Activated CD4-positive, CD25-positive, alpha-beta regulatory T cell treated with anti-CD3 and anti-CD28 coated beads, Interleukin-2, amount 50 U/mL, for 16 hours (primary cell): ENCODE measurements at places on chromosomes 11 and 22.
A peak's percentile ranks its signal among the peaks of the same experiment; 100 is the strongest.

DNA sequence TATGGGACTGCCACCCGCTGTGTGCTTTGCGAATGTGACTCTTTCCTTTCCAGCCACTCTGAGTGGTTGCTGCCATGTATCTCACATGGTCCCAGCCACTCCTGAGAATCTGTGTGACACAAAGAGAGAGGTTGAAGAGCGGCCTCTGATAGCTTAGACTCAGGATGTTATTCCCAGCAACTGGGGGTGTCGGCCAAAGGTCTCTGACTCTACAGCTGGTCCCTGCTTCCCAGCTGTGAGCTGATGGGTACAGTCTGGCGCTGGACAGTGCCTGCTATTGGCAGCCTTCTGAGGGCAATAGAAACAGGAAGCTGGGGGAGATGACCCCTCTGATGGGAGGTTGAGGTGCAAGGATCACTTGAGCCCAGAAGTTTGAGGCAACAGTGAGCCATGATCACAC is 105.1 kb downstream of the RRAS2 start:
- DNase-seq: no peak

DNA sequence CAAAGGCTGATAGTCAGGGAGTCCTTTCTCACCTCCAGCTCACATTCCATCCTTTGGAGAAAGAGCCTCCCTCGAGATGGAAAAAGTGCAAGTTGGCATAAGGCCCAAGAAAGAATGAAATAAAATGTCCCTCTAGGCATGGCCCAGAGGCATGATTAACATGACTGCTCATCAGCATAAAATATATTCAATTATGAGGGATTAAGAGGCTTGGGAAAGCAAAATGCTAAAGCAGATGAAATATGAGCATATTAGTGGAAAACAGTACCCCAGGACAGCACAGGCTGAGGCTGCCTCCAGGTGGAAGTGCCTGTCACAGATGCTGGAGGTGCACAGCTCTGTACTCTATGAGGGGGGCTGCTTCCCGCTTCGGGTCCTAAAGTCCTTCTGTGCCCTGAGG is 347.8 kb upstream of the PLET1 start:
- no peak for DNase-seq

GRCh38 chr11:101816613-101817012 is 98.2 kb upstream of the CEP126 start:
- DNase-seq: no peak

DNA sequence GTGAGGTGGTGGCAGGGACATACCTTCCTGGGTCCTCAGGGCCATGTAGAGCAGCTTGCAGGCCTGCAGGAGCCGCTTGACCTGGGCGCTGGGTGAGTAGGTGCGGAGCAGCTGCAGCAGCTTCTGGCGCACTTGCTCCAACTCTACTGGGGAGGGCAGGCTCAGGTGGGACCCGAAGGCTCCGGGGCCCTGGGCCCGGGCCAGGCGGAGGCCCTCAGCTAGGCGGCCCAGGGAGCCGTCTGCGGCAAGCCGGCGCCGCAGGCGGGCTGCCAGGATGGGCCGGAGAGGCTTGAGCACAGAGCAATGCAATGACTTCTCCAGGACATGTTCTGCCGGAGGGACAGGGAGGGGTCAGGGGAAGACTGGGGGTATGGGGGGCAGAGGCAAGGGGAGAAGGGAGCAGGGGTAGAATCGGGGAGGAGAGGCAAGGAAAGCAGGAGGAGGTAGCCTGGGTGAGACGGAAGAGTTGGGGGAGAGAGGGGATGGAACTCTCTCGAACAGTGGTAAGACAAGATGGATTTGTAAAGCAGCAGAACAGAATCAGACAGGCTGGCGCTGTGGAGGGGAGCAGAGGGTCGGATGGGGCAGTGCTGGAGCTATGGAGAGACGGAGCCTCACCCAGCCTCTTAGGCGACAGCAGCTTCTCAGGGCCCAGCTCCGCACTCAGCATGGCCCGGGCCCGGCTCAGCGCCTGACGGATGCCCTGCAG is 2.2 kb downstream of the RIN1 start:
- no peak for DNase-seq

- DNase-seq: no peak
Measured at GRCh38 chr11:76640501-76640900, 30.0 kb downstream of the LRRC32 start.

DNA sequence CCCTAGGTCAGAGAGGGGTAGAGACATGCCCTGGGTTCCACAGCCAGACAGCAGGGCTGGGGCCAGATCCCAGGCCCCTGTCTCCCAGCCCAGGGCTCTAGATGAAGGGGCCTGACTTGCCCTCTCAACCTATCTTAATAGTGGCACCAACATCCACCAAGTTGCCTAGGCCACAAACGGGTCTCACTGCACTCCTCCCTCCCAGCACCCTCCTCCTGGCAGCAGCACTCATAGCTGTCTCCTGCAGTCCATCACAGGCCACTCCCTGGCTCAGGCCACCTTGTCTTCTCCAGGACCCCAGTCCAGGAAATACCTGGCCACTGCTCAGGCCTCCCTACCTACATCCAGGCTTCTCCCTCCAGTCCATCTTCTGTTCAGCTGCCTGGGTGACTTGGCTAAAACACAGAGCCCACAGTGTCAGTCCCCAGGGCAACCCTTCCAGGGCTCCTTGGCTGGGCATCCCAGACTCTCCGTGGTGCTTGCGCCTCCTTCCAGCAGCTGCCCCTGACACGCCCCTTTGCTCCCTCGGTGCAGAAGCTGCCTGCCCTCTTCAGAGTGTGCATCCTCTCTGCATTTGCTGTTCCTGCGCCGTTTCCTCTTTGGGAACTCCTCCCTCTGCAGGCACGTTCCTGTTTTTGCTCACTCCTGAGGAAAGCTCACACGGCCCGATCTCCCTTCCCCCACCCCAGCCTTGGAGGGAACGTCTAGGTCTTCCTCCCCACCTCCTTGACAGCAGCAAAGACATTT is 40.5 kb downstream of the LRRC32 start:
- DNase-seq: no peak

GRCh38 chr22:38953577-38954413 is 3.6 kb upstream of the APOBEC3A start:
- DNase-seq: peak; percentile 46

GRCh38 chr11:45105233-45105983 is 41.0 kb upstream of the PRDM11 start:
- peak; percentile 37 for DNase-seq

DNA sequence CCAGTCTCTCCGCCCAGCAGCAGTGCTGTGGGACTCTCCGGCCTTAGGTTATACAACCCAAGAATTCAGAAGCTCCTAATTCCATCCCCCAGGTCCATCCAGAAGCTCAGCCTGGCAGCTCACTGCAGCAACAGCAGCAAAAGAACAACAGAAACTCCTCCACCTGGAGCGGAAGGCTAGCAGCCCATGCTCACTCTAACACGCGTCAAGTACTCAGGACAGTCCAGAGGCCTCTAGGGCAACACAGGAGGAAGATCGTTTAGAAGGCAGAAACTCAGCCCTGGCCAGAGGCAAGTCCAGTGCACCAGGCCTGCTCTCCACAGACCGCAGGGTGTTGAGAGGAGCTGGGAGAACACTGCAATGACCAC is 17.1 kb downstream of the PLA2G6 start:
- DNase-seq: no peak

DNA sequence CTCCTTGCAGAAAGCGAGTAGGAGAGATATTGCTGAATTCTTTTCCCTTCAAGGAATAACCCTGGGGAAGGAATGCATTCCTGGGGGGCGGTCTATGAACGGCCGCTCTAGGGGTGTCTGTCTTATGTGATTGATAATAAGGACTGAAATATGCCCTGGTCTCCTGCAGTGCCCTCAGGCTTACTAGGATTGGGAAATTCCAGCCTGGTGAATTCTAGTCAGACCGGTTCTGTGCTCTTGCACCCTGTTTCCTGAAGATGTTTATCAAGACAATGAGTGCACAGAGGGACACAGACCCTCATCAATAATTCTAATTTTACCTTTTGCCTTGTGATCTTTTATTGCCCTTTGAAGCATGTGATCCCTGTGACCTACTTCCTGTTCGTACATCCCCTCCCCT is 140.7 kb downstream of the LUZP2 start:
- no peak for DNase-seq

DNA sequence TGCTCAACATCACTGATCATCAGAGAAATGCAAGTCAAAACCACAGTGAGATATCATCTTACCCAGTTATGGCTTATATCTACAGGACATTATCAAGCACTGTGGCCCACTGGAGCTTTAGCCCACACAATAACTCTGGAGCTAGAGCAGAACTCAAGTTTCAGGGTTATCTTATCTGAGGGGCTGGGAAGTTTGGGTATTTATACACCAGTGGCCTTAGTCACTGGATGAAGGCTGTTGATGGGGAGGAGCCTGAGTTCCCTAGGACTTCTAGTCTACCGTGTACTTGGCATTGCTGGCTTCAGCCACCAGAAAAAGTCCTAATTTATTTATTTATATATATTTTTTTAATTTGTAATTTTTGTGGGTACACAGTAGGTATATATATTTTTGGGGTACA is 19.3 kb downstream of the HSD17B12 start:
- no peak for DNase-seq

DNA sequence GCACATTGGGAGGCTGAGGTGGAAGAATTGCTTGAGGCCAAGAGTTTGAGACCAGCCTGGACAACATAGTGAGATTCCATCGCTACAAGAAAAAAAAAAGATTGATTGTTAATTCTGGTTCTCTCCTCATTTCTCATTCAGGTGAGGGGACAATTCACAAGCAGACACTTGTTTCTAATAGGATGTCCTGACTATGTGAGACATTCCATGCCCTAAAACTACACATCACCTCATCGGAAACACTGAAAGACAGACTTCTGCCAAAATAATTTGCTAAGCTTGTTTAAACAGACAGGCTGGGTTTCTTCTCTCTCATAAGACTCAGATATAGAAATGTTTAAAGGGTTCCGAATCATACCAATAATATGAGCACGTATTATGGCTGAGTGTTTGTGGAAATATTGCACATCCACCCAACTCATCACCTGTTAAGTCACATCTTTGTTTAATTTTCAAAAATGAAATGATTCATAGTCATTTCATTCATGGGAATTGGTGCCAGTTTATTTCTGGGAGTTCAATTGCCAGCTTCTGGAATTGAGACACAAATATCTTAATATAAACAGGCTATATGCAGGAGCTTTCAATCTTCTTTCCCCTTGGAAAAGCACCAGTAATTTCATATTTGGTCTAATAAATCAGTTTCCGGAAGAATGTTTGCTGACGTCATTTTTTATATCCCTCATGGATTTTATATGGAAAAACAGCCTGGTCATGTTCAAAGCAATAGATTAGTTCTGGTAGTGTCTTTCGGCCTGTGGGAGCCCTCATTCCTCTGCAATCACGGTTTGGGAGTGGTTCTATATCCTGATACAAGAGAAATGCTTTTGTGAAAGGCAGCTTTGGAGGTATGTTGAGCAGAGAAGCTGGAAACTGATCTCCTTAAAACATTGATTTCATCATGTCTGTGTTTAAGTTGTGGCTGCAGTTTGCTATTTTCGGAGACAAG is 87.0 kb downstream of the BDNF start:
- no peak for DNase-seq

DNA sequence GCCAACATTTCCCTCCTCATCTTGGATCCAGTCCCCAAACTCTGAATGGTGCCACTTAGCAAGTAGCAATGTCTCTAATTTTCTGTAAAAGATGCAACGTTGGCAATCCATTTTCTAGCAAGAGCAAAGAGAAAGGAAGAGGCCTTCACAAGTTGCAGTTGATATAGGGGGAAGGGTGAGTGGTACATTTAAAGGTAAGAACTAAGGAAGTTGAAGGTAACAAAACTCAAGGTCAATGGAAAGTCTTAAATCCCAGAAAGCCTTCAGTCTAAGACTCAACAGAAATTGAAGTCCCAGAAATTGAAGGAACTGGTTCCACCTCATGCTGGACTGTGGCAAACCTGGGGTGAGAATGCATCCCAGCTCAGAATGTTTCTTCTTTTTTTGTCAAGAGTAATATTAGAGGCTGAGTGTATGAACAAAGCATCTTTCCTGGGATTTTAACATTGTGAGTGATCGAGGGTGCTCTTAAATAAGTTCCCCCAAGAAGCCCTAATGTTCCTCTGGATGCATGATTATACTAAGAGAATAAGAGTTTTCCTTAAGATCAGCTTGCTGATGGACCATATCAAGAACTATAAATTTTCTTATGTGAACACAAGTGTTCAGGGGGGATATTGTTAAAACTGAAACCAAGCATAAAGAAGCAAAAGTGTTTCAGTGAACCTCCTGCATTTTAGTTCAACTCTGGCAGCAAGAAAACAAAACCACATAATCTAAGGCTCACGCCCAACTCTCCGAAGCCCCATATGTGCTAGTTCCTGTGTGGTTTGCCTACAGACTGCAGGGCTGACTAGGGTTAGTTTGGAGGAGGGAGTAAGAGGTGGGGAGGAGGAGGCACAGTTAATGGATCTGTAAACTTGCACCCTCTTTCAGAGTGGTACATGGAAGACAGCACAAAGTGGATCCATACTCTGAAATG is at the start of gene GRAP2:
GRAP2 (plus strand) TSS at position 779 of the 922 bp plus-strand sequence. CDS start 46,023 bp downstream, outside the sequence.
- peak; percentile 50 for DNase-seq

GRCh38 chr11:1060852-1061616 is 13.6 kb upstream of the MUC2 start:
- DNase-seq: no peak

DNA sequence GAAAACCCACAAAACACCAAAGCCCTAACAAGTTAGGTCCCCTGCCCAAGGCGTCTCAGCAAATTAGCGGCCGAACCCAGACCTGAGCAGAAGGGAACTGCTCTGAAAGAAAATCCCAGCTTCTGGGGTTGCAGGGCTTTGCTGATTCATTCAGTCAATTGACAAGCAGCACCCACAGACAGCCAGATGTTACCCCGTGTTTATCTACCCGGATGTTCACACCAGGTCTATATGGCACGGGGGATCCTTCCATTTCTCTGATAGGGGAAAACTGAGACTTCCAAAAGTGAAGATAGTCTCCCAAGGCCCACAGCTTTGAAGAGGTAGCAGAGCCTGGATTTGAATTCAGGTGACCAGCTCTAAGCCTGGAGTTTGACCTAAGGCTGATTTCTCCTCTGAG is 14.0 kb upstream of the OAF start:
- no peak for DNase-seq

- DNase-seq: no peak
Measured at GRCh38 chr11:9639985-9640384, 23.9 kb upstream of the SWAP70 start.

DNA sequence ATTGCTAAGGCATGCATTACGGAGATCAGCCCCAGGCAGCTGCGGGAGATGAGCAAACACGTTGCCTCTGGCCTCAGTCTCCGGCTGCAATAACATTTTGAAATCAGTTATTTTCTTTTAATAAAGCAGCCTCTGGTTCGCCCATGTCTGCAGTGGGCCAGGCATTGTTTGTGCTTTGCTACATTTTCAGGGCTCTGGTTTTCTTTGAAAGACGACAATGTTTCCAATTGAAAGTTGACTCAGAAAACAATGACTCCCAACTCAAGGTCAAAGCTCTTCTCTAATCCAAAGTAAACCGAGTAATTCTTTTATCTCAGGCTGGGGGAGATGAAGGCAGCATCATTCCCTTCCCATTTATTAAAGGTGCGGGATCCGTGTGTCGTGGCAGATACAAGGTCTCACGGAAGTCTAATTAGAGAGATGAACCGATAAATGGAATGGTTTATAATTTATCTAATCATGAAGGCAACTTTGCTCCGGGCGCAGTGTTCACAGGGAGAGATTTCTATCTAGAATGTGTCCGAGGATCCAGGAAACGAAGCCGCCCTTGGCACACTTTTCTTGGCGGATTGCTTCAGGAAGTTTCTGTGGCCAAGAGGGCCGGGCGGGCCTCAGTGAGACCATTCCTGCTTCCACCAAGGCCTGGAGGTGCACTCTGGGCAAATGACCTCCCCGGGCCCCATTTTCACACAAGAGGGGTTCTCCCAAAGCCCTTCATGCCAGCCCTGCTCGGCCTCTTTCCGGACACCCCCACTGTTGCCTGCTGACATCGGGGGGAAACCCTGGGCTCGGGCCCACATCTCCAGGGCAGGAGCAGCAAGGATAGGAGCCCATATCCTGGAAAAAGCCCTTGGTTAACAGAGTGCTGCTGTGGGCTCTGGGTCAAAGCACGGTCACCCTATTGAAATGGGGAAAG is 811.4 kb downstream of the BRD1 start:
- DNase-seq: no peak
